ENCODE measurements at places on chromosomes 5 and 9.
A peak's percentile ranks its signal among the peaks of the same experiment; 100 is the strongest.

GRCh38 chr5:17384181-17384580, 113.8 kb upstream of the TAF11L2 start:
- DNase-seq = no peak

- peak; percentile 48 for DNase-seq
Measured at GRCh38 chr9:37034938-37035647, 1.0 kb upstream of the PAX5 start.

DNA sequence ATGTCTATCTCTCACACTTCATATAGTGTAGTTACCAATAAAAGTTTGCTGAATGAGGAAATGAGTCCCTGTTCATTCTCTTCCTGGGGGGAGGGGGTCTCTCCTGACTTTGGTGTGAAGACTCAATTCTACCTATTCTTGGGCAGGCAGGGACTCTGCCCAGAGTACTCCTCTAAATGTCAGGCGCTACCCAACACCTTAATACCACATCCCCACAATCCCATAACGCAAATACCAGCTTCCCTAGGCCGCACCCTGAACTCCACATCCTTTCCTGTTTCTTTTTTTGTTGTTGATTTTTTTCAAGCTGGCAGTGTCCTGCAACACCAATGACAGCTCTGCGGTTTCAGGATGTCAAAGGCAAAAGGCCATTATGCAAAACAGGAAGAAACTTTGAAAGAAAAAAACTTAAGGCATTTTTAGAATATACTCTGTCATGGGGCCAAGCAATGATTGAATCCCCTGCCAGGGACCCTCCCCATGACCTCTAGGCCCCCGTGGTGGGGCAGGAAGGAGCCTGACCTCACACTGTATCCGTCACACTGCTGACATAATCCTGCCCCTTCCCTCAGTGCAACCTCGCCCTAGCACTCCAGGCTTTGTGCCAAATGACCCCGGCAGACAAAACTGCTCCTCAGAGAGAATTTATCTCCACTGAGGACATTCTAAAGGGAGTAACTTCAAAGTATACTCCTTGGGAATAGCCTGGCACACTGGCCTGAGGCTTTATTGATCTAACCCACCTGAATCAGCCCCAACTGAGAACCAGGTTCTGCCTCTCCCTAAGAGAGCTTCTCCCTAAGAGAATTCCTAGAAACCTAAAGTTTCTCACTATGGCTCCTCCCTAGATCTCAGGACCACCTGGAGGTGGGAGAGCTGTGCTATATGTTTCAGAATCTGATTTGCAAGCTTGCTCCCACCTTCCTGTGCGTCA, 8.0 kb downstream of the B4GALT1 start:
- DNase-seq = peak; percentile 46

- DNase-seq = no peak
Measured at GRCh38 chr5:111262815-111263214, 38.6 kb downstream of the CAMK4 start.

GRCh38 chr5:170860818-170861666, 776 bp upstream of the RANBP17 start:
- DNase-seq = peak; percentile 6

DNA sequence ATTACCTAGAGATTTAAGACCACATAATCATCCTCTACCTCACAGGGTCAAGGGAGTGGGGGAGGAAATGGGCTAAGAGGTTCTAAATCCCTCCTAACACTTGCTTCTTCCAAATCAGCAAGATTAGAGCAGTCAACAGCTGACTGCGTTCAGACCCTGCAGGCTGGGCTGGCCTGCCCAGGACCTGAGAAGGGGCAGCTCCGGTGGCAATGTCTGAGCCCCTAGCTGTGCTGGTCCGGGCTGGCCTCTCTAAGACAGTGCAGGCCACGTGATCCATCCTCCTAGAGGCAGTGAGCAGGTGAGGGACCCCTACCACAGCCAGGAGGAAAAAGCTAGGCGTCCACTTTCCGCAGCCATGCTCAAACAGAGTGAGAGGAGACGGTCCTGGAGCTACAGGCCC, at the start of gene KCNV2:
TSS of gene KCNV2 (plus strand) at position 126 of the 400 bp plus-strand sequence. CDS start at position 356, 230 bp downstream.
- no peak for DNase-seq

DNA sequence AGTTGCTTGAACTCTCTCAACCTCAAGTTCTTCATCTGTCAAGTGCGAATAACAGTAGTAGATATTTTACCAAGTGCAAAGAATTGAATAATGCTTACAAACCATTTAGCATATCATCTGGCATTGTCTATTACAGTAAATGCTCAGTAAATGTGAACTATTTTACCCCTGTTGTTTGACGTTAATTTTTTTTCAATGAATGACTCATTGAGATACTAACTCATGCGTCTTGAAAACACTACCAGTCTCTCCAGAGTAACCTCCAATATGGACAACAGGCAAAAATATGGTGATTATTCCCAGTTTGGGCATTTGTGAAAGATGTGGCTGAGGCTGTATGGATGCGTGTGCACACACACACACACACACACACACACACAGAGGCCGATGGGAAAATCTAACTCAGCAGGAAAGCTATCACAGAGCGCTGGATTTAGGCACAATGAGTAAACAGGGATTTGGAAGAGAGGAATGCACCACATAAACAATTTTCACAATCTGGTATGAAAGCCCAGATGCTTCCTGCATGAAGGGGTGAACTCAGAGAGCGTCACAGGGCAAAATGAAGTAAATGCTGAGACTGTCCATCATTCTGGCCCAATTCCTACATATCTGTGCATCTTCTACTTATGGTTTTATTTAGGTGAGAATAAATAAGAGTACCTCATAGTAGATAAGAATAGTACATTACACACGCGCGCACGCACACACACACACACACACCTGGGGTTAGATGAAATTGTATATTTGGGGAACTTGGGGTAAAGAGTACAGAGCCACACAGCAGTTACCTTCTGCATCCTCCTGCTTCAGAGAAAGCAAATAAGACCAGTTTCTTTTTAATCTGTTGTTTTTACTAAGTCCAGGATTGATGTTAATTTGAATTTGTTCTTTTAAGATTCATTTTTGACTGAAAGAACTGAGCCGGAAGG, 128.7 kb downstream of the PALM2AKAP2 start:
- no peak for DNase-seq

GRCh38 chr9:77977210-77977611, 54.4 kb downstream of the GNAQ start:
- DNase-seq = peak; percentile 96

DNA sequence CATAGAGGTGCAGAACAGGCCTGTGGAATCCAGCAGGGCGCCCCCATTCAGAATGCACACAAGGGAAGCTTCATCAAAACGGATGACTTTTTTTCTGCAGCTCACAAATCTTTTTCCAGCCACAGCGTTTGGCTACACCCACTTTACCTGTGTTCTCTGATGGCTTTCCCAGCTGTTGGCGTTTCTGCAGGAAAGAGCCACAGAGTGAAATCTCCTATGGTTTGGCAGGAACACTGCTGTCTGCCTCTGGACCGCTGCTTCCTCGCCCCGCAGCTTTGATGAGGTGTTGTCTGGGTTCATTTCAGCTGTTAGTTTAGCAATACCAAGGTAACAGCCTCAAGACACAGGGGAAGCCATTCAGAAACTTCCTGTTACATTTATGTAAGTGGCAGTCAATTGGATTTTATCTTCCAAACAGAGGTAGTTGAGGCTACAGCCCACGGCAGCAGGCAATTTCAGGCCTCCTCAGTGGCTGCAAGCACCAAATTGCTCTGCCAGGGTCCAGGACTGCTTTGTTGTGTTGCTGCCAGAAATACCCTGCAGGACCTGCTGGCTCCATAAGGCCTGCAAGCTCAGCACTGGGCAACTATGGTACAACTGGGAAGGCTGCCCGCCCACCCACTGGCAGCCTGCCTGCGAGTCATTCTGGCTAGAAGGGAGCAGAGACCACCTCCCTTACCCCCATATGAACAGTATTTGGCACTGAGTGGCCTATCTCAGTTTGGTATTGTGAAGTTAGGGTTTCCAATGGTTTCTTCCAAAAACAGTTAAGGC, 96.7 kb downstream of the MVB12B start:
- no peak for DNase-seq
